ENCODE measurements at places on chromosomes 13 and 19.

- no peak for DNase-seq
Measured at GRCh38 chr13:88623150-88623549, 952.0 kb downstream of the SLITRK5 start.

GRCh38 chr19:4722671-4723594 lies 709 bp downstream of the DPP9 start:
- DNase-seq: no peak

DNA sequence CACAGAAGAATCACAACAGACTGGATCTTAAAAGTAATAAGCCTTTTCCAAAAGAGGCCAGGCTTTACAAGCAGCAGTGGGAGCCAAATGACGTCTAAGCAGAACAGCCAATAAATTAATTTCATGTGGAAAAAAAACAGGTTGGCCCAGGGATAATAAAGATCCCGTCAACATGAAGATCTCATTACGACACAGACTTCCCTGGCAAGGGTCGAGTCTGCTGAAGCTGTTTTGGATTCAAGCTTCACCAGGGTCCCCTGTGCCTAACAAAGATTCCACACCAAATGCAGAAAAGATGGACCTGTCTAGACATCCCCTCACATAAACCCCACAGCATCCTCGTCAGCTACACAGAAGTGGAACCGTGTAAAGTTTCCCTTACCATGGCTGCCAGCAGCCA lies 215.1 kb upstream of the ZNF507 start:
- DNase-seq: peak; percentile 93

DNA sequence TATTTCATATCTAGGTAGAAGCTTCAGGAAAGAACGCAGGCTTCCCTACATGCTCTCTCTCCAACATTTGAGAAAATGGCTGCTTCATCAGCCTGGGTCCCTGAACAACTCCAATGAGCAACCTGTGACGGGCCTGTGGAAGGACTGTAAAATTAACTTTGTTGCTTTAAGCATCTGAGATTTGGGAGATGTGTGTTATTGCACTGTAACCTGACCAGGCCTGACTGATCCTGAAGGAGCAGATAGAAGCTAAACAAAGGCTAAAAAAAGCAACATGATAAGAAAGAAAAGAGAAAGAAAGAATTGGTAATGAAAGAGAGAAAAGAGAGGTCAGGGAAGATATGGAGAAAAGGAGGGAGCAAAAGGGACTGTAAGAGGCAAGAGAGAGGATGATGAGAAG lies 77.1 kb upstream of the MBNL2 start:
- DNase-seq: no peak

GRCh38 chr13:87622971-87623370 lies 48.2 kb upstream of the SLITRK5 start:
- no peak for DNase-seq

DNA sequence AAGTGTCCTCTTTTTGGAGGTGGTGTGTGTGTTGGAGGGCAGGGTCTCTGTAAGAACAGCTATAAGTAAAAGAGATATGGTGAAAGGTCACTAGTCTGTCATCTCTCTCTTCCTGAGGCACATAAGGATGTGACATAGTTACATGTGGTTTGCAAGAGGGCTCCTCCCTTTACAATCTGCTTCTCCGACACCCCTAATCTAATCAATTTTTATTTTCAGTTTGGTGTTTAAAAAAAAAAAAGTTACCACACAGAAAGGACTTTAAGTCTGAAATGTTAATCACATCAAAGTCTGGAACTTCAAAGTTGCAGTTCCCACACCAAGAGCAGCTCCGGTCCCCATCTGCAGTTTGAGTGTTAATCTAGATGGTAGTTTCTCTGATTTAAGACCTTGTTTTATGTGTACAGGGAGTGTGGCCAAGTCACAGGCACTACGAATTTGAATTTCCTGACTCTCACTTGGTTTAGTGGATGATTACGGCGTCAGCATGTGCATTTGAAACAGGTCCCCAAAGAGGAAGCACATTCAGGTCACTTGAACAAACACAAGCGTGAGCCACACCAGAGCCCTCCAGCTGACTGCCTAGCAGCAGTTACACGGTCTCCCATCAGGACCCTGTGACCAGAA lies 53.1 kb downstream of the FOXO1 start:
- no peak for DNase-seq

GRCh38 chr19:50433201-50434180 lies 799 bp downstream of the MYBPC2 start:
- DNase-seq: no peak

DNA sequence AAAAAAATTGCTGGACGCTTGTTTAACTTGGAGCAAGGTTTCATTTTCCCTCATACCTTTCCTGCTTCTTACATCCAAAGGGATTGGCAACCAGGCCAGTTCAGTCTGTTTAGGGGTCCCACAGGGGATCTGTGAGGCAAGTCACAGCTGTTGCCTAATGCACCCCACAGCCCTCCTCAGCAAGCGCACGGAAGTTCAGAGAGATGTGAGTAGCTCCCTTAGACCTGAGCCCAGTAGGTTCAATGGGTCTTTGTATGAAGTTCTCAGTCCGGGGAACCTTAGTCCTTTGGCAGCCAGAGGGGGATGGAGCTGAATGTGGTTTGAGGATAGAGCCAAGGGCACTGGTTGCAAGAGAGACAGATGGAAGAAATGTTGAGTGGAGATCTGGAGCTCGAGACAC lies 13.0 kb downstream of the SAMD4B start:
- no peak for DNase-seq

GRCh38 chr13:75482070-75482819 lies at the start of gene TBC1D4:
Gene TBC1D4, minus strand, starts transcription at chr13:75482169. Its CDS starts 402 bp downstream, at chr13:75481767.
- no peak for DNase-seq

DNA sequence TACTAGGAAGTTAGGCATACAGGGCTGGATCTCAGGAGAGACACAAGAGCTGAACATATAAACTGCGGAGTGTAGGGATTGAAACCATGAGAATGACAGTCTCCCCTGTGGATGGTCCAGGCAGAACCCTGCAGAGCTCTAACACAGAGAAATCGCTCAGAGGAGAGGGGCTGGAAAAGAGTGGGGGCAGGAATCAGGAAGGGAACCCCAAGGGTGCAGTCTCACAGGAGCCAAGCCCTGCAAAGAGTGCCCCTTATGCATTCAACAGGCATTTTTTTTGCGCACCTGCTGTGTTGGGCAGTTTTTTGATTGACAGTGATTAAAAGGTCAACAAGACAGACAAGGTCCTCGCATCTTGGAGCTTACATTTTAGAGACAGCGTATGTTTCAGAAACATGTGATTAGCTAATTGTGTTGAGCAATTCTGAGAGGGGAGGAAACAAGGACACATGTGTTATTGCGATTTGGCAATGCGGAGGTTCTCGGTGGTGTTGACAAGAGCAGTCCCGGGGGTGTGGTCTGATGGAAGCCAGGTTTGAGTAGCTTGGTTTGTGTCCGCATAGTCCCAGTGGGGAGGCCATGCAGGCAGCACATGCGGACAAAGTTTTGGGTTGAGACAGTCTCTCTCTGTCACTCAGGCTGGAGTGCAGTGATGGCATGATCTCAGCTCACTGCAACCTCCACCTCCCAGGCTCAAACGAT lies 182.6 kb upstream of the IRS2 start:
- DNase-seq: no peak

- DNase-seq: no peak
Measured at GRCh38 chr13:90049989-90050671, 1297.4 kb upstream of the MIR17HG start.

- DNase-seq: no peak
Measured at GRCh38 chr13:110769097-110769496, 55.6 kb downstream of the ING1 start.

DNA sequence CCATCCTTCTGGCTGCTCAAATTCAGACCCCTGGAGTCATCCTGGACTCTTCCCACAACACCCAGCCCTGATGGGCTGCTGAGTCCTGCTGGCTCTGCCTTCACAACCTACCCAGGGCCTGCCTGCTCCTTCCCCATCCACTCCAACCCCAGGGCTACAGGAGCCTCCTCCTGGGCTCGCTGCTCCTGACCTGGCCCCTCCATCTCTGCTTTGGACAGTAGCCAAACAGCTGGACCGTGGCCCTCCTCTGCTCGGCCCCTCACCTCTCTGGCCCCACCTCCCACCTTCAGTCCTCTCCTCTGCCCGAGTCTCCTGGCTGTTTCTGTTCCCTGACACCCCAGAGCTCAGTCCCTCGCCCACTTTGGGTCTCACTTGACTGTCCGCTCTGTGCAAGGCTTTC lies 66.7 kb downstream of the CEBPG start:
- no peak for DNase-seq

GRCh38 chr19:6238643-6239281 lies 41.0 kb downstream of the MLLT1 start:
- DNase-seq: no peak

DNA sequence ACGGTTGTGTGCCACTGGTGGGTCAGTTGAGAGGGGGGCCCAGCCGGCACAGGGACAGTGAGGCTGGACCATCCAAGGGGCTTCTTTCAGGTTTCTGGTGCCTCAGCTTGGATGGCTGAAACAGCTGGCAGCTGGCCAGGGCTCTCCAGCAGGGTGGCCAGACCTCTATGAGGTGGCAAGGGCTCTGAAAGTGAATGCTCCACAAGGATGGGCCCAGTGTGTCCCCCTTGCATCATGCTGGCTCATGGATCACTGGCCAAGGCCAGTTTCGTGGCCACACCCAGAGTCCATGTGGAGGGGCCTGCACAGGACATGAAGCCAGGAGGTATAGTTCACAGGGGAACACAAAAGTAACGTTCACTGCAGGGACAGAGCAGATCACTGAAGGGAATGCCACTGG lies 49.6 kb downstream of the CDADC1 start:
- no peak for DNase-seq

DNA sequence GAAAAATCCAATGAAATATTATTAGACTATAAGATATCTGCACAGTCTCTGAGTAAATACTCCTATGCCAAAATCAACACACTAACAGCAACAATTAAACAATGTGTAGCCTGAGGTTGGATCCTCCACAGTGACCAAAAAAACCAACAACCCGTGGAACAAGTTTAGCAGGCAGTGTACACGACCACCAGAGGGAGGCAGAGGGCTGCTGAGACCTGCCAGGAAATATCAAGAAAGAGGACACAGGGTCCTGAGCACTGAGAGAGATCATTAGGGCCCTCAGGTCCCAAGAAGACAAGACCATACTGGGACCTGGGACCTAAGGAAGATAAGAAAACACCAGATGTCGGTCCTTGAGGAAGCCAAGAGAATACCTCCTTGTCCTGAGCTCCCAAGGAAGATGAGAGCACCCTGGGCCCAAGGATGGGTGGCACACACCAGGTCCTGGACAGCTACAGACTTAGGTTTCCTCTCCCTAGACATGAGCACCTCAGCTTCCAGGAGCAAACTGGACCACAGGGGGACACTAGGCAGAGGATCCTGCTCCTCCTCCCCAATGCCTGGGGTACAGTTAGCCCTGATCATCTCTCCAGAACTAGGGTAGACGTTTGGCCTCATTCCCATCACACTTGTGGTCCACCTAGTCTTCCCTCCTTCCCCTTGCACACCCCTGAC lies 822 bp upstream of the ZNF274 start:
- no peak for DNase-seq

GRCh38 chr19:21910318-21910717 lies 74.3 kb upstream of the ZNF43 start:
- DNase-seq: no peak

DNA sequence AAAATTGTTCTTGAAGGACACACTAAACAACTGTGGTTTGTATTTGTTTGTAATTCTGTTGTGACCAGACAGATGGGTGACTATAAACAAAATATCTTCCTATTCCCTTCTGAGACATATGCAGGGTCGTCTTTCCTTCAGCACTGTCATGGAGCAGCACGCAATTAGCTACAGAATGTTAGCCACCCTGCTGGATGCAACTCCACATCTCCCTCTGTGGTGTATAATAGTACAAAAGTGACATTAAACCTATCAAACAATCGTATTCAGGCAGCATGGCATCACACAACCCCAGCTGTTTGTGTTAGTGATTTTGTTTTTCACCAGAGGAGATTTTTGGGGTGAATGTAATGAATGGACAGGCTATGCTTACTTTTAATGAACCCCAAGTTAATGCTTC lies 146.2 kb downstream of the GPC6 start:
- DNase-seq: no peak

DNA sequence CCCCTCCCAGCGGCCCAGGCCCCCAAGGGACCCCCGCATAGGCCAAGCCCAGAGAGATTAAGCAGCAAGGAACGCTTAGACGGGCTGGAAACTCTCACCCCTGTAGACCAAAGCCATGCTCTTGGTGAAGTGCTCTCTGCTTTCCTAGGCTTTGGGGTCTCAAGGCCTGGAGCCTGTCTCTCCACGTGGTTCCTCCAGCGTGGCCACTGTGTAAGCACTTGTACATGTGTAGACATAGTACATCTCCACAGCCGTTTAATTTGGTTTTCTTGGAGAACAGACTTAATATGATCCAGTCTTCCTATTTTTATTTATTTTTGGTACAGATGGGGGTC lies 1.1 kb downstream of the NUDT19 start:
- DNase-seq: no peak

GRCh38 chr13:107005577-107005976 lies 437.6 kb upstream of the ARGLU1 start:
- no peak for DNase-seq

- no peak for DNase-seq
Measured at GRCh38 chr19:18932216-18932841, 8.7 kb downstream of the HOMER3 start.

GRCh38 chr13:99307247-99307646 lies at the start of gene GPR183:
Gene GPR183, minus strand, starts transcription at chr13:99307399. Its CDS starts 11,254 bp downstream, at chr13:99296145.
- no peak for DNase-seq

- DNase-seq: no peak
Measured at GRCh38 chr19:44580366-44580895, 32.9 kb upstream of the IGSF23 start.

GRCh38 chr19:4571305-4571917 lies 11.9 kb upstream of the SEMA6B start:
- DNase-seq: no peak

- peak; percentile 18 for DNase-seq
Measured at GRCh38 chr19:35208121-35208520, 20.4 kb downstream of the FAM187B start.

GRCh38 chr19:310141-310651 lies 19.0 kb upstream of the PLPP2 start:
- no peak for DNase-seq

- no peak for DNase-seq
Measured at GRCh38 chr13:113764793-113765563, 6.0 kb downstream of the TMEM255B start.

DNA sequence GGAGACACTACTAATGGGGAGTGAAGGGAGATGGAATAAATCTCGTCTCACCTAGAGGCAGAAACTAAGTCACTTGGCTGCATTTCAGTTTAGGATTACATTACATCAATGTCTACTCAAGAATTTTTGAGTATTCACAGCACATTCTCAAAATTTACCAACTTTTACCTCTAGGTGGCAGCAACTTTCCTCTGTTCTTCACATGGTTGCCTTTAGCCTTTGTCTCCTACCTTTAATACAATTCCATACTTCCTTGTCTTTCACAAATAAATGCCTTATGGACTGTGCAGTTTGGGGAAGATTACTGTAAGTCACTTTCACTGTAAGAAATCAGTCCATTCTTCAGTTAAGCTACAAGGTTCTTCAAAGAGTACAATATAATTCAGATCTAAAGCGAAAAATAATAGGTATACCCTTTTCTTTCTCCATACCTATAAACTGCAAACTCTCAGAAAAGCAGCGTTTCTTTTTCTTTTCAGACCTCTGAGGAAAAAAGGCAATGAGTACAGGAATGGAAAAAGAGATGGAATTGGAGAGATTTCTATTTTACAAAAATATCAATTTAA lies 379.4 kb downstream of the KLF12 start:
- DNase-seq: no peak

All from vagina (tissue), 2 donors.